ENCODE measurements at places on chromosomes 7 and 10.
A peak's percentile ranks its signal among the peaks of the same experiment; 100 is the strongest.

- no peak for DNase-seq
Measured at GRCh38 chr7:144786522-144786921, 49.3 kb downstream of the TPK1 start.

DNA sequence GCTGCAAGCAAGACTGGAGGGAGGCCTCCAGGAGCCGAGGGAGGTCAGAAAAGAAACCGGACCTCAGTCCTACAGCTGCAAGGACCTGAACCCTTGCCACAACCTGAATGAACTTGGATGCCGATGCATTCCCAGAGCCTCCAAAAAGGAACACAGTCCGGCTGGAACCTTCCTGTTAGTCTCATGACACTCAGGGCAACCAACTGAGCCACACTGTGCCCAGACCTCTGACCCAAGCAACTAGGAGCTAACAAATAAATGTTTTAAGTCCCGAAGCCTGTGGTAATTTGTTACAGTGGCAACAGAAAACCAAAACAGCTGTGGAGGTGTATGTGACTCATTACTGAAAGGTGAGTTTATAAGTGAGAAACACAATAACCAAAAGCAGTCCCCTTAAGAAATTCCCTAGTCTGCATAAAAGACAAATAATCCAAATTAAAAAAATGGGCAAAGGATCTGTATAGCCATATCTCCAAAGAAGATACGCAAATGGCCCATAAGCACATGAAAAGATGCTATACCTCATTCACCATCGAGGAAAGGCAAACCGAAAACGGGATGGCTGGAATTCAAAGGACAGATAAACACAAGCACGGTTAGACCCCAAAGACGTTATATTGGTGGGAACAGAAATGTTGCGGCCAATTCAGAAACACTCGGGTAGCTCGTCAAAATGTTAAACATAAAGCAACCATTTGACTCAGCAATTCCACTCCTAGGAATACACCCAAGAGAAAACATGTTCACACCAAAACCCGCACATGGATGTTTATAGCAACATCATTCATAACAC is 24.8 kb downstream of the GNA12 start:
- no peak for DNase-seq

DNA sequence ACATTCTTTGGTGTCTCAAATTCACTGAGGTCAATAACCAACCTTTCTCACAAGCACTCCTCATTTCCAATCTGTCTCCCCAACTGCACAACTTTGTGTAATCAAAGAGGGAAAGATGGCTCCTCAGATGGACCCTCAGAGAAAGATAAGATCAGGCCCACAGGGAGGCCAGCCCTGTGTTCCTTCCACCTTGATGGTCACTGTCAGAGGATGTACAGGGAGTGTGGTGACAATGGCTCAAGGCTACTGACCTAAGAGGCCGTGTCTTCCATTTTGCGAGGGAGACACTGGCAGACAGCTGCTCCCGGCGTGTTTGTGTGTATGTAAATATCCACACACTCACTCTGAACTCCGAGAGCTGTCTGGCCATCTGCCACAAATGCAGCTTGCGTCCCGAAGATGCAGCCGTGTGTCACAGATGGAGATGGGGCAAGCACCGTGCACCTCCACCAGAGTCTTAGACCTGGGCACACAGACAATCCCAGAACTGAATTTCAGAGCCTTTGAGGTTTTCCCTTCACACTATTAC is 712.1 kb upstream of the NRP1 start:
- peak; percentile 20 for DNase-seq

GRCh38 chr10:17232276-17232960 is 4.4 kb downstream of the VIM start:
- no peak for DNase-seq

DNA sequence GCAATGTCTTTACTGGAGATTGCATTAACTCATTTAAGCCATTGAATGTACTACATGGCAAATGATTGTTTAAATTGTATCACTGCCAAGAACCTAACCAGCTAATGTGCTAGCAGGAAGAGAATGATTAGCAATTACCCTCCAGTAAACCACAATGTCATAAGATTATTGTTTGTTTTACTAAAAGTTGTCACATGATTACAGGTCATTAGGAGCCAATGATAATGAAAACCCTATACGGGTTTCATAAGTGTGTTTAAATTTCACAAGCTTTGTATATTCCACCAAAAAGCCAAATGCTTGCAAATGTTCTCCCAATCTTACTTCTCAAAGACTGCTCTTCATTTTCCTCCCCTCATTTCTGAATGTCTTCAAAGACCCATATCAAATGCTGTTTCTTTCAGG is 76.5 kb upstream of the PPP1R3C start:
- peak; percentile 68 for DNase-seq

DNA sequence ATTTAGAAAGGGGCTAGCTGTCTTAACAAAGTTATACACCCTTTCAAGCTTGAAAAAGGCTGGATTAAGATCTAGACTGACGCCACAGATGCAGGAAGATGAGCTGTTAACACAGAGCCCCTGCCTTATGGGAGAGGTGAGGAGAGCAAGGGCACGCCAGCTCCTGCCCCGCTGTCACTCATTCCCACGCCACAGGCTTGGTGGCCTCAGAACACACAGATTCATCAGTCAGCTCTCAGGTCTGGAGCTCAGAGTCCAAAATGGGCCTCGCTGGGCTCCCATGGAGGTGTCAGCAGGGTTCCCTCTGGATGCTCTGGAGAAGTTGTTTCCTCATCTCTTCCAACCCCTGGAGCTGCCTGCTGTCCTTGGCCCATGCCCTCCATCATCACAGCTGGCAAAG is 554.2 kb downstream of the TCERG1L start:
- DNase-seq: no peak

DNA sequence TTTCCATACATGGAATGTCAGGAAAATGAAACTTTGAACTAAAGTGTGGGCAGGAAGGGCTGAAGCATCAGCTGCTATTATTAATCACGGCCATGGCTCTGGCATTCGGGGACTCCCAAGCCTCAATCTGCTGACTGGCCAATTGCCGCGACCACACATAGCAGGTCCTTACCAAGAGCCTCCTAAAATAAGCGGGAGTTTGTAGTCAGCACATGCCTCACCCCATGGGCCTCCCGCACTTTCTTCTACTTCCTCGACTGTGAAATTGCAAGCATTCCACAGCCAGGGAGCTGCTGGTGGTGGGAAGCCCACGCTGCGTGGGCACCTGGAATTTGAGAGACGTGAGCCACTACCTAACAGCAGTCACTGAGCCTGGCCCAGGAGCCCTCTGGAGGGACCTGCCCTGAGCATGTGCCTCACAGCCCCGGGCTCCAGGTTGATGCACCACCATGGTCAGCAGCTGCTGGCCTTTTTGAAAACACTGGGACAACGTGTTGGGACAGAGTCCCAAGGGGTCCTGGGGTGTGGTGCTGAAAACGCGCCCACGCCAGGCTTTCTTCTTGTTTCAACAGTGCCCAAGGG is 211.4 kb downstream of the TNS3 start:
- DNase-seq: no peak

GRCh38 chr7:130415006-130415405 is 25.8 kb downstream of the CEP41 start:
- DNase-seq: no peak

DNA sequence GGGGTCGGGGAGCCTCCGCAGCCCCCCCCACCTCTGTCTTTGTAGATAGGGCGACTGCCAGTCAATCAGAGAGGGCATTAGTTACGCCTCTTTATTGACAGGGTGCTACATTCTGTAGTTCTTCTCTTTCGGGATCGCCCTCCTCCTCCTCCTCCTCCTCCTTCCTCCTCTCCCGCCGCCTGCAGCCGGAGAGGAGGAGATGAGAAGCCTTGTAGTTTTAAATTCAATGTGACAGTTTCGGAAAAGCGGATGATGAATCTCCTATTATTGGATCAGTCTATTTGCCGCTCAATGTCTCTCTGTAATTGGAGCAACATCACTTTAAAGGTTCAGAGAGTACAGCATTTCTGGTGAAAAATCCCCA is 587 bp upstream of the UNCX start:
- DNase-seq: no peak

DNA sequence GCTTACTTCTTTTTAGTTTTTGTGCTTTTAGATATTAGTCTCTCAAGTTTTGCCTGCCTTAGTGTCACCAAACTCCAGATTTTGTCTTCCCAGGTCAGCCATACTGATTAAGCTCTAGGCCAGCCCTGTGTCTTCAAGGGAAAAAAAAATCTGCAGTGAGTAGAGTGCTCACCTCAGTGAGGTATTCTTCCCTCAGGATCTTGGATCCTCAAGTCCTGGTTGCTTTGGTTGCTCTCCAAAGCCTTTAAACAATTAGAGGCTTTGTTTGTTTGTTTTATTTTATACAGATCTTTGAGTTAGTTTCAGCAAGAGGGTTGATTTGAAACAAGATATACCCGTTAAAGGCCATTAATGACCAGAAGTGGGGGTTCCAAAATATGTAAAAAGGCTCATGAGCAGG is 165.2 kb downstream of the GPR158 start:
- DNase-seq: no peak

- DNase-seq: no peak
Measured at GRCh38 chr7:155997431-155998327, 185.4 kb upstream of the SHH start.

DNA sequence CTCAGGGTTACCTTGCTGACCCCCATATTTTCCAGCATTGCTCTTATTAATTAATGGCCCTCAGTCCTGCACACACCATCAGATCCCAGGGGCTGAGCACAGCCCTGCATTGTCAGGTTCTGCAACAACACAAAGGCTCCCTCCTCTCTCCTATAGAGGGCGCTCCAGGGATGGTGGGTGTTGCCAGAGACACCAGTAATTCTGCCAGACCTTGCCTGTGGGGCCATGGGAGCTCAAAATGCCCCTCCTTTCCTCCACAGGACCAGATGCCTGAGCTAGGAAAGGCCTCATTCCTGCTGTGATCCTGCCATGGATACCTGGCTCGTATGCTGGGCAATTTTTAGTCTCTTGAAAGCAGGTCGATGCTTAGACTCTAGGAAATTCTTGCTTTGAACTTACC is 42.8 kb upstream of the PRSS58 start:
- no peak for DNase-seq

DNA sequence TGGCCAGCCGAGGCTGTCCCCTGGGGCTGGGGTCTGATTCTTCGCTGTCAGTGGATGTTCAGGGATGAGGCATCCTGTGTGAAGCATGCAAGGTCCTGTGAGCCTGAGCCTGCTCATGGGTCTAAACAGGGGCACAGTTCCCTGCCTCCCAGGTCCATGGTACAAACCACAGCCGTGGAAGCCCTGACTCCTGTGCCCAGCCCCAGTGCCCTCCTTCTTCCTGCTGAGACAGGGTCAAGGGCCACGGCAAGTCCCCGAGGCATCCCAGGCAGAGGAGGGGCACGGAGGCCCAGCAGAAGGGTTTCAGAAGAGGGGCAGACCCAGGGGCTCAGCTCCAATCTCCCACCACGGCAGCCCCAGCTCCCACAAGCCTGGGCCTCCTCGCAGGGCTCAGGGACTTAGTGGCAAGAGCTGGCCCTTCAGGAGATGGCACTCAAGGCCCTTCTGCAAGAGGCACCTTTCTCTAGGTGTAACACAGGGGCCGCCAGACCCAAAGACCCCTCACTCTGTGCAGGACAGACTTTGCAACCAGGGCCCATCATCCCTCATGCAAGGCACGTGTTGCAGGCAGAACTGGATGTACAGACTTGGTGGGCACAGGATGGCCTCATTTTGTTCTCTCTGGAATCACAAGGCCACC is 248.8 kb downstream of the TCERG1L start:
- DNase-seq: no peak

DNA sequence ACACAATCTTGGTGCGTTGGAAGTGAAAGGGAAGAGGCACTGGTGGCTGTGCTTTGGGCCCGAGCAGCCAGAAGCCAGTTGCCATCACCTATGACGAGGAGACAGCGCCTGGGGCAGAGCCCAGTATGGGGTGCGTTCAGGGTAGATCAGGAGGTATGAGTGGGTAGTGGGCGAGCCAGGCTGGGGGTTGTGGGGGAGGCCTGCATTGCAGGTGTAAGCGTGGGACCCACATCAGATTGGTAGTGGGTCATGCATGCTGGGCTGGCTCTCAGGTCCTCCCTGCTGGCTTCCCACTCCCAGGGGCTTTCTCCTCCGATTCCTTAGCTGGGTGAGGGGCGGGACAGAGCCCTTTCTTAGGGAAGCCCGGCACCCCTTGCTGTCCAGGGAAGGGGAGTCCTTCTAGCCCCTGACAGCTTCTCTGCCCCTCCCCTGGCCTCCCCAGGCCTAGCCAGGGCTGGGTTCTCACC is 445 bp upstream of the PVRIG start:
- DNase-seq: no peak

DNA sequence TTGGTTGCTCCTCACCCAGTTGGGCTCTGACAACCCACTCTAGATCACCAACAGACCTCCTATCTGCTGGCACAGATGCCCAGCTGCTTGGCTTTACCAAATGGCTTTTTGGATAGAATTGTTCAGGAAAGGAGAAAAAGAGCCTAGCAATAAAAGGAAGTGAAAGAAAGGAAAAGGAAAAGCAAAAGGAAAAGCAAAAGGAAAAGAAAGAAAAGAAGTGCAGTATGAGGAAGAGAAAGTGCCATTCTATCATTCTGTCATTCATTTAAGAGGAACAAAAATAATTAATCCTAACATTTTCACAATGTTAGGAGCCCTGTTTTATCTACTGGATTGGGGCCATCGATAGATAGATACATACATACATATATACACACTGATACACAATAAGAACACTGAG is 353.6 kb downstream of the THSD7A start:
- DNase-seq: no peak

GRCh38 chr7:140899883-140900282 is 24.8 kb downstream of the BRAF start:
- DNase-seq: no peak

- no peak for DNase-seq
Measured at GRCh38 chr7:139246905-139247304, 15.9 kb downstream of the UBN2 start.

GRCh38 chr10:30775779-30776591 is 146.4 kb upstream of the LYZL2 start:
- no peak for DNase-seq

GRCh38 chr7:90564455-90564854 is 31.7 kb upstream of the CDK14 start:
- DNase-seq: no peak

- no peak for DNase-seq
Measured at GRCh38 chr7:152411389-152411788, 24.4 kb downstream of the KMT2C start.

GRCh38 chr10:126617208-126617607 is 53.3 kb downstream of the C10orf90 start:
- no peak for DNase-seq

GRCh38 chr10:106399112-106399511 is 765.4 kb downstream of the SORCS1 start:
- DNase-seq: no peak

DNA sequence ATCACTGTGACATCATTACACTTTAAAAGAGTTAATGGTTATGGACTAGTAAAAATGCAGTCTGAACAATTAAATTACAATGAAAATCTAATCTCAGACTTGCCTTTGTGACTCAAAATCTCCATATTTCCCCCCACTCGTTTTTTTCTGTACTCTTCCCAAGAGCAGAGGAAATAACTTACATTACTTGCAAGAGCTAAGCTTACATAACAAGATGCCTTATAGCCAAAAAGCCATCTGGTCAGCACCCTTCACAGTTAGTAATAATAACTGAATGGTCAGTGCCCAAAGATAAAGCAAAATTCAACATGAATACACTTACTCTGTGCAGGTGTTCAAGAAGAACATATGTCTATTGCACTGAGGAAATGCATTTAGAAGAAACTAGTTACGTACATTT is 1381.5 kb upstream of the CELF2 start:
- DNase-seq: no peak
